ENCODE measurements at places on chromosomes 1 and 21. TPM values are rescaled to one million over a fixed set of nuclear protein-coding genes. Genes with fewer than 3 reads are reported as not detected.

- DNase-seq = no peak
Observed at GRCh38 chr21:43280949-43281633, 112.3 kb downstream of the CRYAA start.

- no peak for DNase-seq
Observed at GRCh38 chr21:39010629-39011404, 172.4 kb downstream of the PSMG1 start.

DNA sequence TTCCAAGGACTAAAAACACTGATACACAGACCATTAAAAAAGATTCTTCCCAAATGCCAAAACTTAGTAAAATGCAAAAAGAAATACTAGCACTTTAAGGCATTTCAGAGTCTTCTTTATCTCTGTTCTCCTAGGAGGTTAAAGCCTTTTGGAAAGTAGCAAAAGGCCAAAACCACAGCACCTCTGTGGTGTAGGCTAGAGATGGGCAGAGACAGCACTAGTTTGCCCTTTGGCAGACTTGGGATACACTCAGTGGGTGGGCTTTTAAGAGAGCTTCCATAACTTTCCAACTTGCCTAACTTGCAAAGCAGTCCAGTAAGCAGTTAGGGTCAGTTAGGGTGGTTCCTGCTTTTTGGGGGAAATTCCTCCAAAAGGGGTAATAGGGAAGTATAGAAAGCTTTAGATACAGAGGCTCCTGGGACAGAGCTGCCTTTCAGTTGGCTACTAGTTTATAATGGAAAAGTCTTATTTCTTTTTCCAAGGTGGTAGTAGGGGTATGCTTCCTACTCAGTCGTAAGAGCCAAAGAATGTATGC lies 17.9 kb upstream of the PTCH2 start:
- DNase-seq = no peak

DNA sequence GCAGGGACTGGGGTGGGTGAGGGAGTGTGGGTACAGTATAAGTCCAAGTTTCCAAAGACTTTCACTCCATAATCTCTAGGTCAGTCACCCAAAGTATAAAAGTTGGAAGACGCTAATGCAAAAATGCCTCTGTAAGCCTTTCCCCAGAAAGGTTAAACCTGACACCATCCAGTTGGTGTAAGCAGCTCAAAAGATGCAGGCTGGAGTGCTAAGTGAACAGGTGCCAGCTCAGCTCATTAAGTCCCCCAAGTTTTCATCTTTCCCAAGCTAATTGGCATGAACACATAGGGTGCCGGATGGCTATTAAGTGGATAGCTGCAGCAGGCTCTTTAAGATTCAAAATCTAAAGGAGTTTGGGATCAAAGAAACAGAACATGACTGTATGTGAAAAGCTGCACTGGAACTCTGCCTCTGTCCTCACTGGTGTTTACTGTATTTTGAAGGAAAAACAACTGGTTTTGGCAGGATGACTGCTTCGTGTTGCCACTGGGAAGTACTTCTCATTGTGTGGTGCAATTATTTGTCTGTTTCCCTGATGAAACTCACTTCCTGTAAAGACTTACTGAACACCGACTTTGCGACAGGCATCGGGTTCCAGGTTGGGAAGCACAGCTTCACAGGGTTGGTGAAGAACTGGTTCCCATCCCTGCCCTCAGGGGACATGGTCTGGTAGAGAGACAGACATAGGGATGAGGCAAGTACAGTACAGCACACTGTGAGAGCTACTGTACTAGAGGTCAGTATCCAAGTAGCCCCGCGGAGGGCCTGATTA lies 152.7 kb downstream of the DAB1 start:
- DNase-seq = no peak

Gene SPRR2A
- polyA plus RNA-seq = not detected

GRCh38 chr1:177830531-177831135 lies 139.2 kb downstream of the SEC16B start:
- DNase-seq = no peak

Gene FAM163A
- not detected for polyA plus RNA-seq

DNA sequence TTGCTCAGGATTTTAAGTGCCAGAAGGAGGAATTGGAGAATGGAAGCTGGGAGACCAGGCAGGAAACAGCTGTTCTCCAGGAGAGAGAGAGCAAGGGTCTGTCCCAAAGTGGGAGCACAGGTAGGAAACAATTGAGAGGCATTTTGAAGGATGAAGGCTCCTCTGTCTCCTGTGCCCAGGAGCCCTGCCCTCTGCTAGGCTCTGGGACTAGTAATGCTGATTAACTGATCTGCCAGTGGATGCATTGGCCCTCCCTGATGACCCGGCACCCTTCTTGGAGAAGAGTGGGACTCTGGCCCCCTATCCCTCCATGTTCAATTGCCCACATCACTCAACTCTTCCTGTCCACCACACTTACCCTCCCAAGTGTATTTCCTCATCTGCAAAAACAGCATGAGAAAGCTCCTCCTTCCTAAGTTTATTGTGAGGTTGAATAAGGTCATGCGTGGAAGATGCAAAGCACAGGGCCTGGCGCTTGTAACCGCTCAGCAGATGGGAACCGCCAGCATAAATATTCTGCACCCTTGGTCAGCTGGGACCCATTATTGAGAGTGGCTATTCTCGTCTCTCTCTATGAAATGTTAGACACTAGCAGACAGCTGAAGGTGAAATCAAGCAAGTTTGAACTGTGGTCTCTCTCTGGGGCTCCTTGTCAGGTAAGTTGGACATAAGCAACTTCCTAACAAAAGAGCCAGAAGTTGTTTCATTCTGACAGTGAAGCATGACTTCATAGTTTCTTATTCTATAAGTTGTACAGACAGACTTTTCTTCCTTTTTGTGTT lies 63.0 kb upstream of the ANGPTL1 start:
- no peak for DNase-seq

- DNase-seq = no peak
Observed at GRCh38 chr1:71828431-71829012, 453.8 kb downstream of the NEGR1 start.

DNA sequence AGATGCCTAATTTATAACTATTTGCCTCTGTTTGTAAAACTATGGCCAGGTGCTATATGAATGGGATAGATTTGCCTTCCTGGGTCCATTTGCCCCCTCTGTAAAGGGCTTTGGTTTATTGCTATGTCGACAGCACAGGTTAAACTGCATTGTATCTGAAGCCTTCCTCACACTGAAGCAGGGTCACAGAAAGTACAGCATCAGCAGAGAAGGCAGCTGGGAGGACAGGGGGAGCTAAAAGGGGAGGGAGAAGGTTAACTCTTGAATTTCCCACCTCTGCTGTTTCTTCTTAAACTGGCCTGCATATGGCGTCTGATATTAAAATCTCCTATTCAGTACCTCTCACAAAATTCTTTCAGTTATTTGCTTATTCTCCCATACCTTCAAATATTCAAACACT lies 297.4 kb downstream of the TM2D1 start:
- DNase-seq = no peak

GRCh38 chr1:10839188-10839770 lies 42.8 kb upstream of the CASZ1 start:
- no peak for DNase-seq
